Kidney (tissue), 22 donors: ENCODE measurements at places on chromosomes 2 and 18.

- DNase-seq: no peak
These were observed 151.0 kb downstream of the TPO start for GRCh38 chr2:1563943-1564891.

- no peak for DNase-seq
These were observed 23.8 kb downstream of the SRD5A2 start for GRCh38 chr2:31556940-31557339.

- no peak for DNase-seq
These were observed 576.0 kb downstream of the ARHGAP15 start for GRCh38 chr2:143705108-143705707.

- DNase-seq: no peak
These were observed 224.0 kb upstream of the SIX2 start for GRCh38 chr2:45233301-45233700.
